ENCODE measurements at places on chromosomes 4 and X. TPM values are rescaled to one million over a fixed set of nuclear protein-coding genes. Genes with fewer than 3 reads are reported as not detected.

Gene EGFL6
- total RNA-seq, result not detected

Gene CTAG2
- total RNA-seq, result not detected

GRCh38 chr4:69120870-69121269, 24.6 kb downstream of the UGT2B7 start:
- no peak for DNase-seq

DNA sequence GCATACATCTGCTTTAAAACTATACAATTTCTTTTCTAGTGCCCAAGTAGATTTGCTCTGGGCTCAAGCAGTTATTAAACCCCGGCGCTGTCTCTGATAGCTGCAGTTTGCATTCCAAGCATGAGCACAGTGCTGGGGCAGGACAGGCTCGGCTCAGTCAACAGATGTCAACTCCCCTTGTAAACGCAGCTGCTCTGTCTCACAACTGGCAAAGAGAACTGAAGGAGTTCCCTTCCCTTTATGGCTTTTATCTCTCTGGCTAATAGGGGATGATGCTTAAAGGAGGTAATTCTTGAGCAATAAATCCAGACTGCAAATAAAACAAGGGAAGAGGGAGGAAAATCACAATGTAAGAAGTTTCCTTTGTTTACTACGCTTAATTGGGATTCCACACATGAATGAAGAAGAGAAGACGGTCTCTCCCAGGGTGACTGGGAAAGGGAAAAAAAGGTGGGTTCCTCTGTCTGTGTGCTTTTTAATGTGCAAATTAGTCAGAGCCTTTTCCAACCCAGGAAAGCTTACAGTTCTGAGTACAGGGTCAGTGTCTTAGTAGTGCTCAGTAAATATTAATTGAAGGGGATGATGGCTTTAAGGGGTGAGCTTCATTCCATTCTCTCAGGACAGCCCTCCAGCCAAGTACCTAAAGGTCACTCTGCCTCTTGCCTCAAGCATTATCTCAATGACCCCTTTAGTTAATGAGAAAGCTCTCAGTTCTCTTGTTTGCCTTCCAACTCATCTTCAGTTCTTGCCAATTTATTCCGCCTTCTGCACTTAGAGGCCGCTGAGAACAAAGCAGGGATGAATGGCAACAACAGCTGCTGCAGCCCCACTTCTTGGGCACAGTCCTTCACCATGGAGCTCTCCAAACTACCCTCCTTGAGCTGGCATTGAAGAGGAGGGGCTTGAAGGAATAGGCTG, 155.7 kb upstream of the JADE1 start:
- no peak for DNase-seq

- DNase-seq, result no peak
These were observed 35.3 kb upstream of the CXCL8 start for GRCh38 chr4:73705056-73705432.

DNA sequence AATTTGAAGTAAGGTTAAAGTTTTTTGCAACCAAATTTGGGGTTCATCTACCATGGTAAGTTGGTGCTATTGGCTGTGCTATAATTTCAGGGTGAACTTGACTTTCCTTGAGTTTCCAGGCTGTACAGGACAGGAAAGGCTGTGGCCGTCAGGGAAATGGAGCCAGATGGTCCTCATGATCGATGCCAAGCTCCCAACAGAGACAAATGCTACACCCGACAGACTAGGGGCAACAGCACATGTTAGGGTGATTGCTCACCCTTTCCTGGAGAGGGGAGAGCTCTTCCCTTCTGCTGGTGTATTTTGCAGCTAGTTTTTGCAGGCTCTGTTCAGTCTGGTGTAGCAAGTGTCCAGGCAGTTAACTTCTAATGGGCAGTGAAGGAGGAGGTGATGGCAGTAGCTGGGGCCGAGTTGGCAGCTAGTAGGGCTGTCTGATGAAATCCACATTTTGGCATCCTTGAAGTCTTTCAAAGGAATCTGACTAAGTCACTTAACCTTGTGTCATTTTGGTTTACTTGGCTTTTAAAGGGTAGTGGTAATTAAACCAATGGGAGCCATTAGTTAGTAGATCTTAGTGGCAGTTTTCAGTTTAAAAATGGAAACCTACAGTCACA, 47.8 kb downstream of the GAB1 start:
- no peak for DNase-seq

DNA sequence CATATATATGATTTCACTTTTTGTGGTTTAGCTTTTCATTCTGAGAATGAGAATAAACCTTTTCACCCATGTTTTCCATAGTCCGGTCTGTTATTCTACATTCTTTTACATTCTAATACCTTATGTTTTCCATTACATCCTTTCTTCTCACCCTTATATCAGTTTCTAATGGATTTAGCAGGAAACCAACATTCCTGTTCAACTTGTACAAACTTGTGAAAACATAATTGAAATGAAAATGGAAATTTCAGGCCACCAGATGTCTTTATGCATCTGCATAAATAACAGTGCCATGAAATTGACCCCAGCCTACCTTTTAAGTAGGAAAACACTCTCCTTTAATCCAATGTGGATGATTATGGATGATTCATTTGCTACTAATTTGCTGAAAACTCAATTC, 494.8 kb upstream of the ZFP42 start:
- no peak for DNase-seq

DNA sequence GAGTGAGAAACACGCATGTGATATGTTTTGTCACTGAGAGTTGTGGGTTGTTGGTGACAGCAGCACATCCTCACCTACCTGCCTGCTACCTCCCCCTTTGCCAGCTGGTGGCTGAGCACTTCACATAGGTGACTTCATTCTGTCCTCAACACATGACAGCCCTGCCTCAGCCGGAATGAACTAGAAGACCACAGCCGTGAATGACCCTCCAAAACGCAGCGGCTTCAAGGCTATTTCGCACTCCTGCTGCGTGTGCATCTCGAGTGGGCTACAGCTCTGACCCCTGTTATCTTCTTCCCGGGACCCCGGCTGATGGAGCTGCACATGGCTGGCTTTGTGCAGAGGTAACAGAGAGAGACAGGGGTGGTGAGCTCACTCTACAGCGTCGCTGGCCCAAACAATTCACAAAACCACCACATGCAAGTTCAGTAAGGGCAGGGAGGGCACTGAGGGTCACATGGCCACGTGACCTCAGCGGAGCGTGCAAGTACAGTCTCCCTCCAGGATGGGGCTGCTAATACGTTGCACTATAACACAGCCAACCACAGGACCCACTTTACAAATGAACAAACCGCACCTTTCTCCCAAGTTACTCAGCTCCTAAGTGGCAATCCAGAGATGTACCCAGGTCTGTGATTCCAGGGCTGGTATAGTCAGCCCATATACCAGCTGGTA, 6.3 kb upstream of the PPP2R2C start:
- DNase-seq, result no peak

DNA sequence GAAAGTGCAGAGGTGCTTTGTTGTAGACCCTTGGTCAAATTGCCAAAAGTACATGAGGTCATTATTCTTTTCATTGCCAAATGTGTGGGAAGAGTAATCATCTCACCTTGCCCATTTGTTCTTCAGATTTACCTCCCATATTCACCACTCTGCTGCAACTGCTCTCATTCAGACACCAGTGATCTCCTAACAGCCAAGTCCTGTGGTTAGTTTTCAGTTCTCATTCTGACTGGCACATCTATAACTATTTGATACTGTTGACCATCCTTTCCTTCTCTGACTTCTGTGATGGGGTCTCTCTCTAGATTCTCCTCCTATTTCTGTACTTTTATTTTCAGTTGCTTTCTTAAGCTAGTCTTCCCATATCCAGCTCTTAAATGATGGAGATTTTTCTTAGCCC, 39.8 kb downstream of the GRIA3 start:
- DNase-seq, result no peak
